ENCODE measurements at places on chromosomes 1 and 21.

DNA sequence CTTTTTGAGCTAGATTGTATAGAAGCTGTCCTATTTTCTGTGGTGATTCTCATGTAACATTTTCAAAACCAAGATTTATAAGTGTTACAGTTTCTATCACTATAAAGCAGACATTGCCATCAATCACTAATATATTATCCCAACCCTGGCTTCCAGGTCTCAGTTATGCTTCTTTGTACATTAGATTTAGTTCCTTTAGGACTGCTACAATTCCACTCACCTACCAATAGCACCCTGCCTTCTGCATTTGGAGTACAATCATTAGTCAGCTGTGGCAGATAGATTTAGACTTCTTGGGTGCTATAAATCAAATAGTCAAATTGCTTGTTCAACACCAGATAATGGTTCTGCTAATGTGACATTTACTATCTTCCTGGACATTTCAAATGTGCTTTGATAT is 281.6 kb downstream of the BRINP3 start:
- DNase-seq: no peak

- DNase-seq: peak; percentile 34
These were observed 53.9 kb downstream of the SYDE2 start for GRCh38 chr1:85146972-85147359.

- DNase-seq: no peak
These were observed 122.7 kb downstream of the VAV3 start for GRCh38 chr1:107842241-107842640.

- DNase-seq: no peak
These were observed 271.8 kb downstream of the HLX start for GRCh38 chr1:221150996-221151395.

- no peak for DNase-seq
These were observed 16.9 kb upstream of the VAMP3 start for GRCh38 chr1:7754234-7754633.

- DNase-seq: no peak
These were observed 109.1 kb downstream of the TIAM1 start for GRCh38 chr21:31234936-31235335.

- no peak for DNase-seq
These were observed 42.1 kb upstream of the NBPF3 start for GRCh38 chr1:21397813-21398188.

- DNase-seq: no peak
These were observed 34.6 kb upstream of the KANK4 start for GRCh38 chr1:62353853-62354252.

DNA sequence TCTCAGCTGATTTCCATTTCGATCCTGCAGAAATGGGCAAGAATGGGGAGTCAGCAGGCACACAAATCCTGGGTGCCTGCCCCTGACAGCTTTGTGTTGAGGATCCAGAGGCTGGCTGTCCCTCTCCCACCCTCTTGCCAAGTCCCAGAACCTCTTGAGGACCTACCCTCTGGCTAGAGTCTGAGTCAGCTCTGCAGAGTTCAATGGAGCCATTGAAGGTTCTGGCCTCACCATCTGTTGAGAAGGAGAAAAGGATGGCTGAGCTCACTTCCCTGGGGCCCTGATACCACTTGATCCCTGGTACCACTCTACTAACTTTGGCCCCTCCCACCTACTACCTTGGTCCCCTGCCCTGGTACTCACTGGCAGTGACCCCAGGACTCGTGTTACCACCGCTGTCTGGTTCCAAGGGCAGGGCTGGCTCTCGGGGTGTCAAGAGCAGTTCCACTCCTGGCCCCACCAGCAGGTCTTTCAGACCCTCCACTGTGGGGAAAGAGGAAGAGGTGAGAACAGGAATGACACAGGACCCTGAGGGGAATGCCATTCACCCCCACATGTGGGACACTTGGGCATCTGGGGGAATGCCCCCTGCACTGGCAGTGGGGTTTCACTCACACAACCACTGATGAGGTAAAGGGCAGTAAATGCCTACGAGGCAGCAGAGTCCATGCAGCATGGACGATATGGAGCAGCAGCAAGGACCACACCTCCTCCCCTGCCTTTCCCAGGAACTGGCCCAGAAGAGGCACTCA is 10.5 kb downstream of the RXFP4 start:
- no peak for DNase-seq

DNA sequence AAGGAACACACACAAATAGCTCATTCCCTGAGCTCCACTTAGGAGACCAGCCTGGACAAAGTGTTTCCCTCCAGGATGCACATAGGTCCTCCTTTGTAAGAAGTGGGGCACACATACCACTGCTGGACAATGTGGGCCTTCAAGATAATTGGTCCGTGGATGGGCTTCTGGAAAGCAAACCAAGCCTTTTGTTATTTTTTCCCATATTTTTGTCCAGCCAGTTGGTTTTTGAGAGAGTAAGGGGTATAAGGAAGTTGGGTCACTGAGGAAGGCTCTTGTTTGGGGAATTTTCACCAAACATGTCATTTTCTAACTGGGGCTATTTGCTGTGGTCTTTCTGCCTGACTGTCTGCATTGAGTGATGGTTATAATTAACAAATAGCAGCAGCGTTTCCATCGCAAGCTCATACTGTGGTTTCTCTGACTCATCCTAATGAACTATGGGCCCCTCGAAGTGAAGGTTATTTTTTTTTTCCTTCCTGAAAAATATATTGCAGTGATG is 306.3 kb upstream of the DUSP10 start:
- no peak for DNase-seq

DNA sequence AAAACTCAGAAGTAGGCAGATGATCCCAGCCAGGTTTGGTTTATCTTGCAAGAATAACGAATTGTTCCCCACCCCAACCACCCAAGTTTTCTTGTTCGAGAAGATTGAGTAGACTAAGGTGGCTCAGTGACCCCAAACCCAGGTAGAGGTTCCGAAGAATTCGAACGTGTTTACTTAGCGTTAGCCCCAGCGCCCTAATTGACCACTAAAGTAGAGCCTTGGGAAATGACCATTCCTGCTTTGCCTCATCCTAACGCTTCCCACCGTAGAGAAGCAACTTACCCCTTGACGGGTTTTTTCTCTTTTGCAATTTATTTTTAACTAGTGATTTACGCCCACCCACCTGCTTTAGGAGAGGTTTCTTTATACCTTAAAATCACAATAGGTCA is 870 bp downstream of the FBXO28 start:
- no peak for DNase-seq

GRCh38 chr1:22275167-22275566 is 132.3 kb upstream of the WNT4 start:
- no peak for DNase-seq

DNA sequence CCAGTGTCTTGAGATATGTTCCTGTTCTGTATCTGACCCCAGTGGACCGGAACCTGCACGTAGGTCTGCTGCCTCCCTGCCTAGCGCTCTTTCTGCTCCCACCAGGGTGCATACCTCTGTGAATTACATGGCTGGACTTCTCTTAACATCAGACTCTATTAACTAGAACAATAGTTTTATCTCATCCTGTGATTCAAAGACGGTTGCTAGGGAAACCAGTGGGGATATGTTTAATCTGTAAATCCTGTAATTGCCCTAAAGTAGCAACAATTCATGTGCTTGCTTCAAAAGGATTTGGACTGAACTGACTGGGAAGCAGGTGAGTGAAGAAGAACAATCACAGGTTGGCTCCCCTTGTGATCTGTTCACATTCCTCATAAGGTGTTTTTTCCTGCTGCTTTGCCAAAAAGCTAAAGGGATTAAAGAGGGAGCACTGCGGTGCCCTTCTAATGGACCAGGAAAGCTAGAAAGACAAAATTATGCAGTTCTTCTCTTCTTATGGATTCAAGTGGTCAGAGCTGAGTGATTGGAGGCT is 52.7 kb upstream of the DIRAS3 start:
- no peak for DNase-seq

DNA sequence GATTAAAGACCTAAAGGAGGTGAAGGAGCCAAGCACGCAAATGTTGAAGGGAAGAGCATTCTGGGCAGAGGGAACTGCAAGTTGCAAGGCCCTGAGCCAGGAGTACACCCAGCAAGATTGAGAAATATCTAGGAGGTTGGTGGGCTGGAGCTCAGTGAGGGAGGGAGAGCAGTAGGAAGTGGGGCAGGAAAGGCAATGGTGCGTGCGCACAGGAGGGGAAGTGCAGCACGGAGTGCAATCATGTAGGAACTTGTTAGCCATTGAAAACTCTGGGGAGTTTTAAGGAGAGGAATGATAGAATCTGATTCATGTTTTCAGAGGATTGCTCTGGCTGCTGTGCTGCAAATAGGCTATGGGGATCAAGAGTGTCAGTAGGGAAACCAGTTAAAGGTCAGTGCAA is 13.2 kb upstream of the IGSF3 start:
- DNase-seq: no peak

DNA sequence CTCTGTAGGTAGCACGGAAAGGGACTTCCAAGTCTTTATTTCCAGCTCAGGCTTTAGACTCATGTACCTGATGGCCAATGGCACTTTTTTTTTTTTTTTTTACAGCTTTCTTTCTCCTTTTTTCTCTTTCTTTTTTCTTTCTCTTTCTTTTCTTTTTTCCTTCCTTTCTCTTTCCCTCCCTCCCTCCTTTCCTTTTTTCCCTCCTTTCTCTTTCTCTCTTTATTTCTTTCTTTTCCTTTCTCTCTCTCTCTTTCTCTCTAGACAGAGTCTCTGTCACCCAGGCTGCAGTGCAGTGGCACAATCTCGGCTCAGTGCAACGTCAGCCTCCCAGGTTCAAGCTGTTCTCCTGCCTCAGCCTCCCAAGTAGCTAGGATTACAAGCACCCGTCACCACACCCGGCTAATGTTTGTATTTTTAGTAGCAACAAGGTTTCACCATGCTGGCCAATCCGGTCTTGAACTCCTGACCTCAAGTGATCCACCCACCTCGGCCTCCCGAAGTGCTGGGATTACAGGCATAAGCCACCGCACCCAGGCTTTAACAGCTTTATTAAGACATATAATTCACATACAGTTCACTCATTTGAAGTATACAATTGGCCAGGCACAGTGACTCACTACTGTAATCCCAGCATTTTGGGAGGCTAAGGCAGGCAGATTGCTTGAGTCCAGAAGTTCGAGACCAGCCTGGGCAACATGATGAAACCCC is 5.1 kb upstream of the DCAF8 start:
- DNase-seq: no peak

GRCh38 chr1:80384959-80385358 is 1378.4 kb upstream of the ADGRL4 start:
- DNase-seq: no peak

DNA sequence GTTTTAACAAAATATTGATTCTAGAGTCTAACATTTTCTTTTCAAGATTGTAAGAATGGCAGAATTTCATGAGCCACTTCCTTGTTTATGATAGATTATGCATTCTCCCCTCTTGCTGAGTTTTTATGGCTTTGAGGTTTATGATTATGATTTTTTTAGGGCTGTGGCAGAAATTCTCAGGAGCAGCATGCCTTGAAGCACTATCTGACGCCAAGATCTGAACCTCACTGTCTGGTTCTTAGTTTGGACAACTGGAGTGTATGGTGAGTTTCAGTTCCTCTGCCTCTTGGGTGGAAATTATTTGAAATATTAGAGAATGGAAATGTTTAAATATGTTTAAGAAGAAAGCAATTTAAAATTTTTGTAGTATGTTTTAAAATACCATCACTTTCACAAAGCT is 10.2 kb downstream of the USP16 start:
- no peak for DNase-seq

GRCh38 chr1:11321656-11322491 is 48.9 kb downstream of the UBIAD1 start:
- no peak for DNase-seq

DNA sequence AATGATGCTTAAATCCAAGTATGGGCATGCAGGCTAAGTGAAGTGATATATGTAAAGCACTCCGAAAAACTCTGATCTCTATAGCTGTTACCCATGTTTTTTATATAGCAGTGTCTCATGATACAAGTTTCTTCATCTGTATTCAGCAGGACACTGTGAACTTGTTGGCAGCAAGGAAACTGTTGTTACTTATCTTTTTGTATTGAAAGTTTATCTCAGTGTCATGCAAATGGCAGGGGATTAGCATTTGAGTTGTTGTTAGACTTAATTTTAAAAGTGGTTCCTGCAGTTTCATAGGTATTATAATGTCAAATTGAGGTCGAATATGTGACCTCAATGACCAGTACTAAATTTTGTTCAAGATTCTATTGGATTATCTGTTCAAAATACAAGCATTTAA is 47.9 kb downstream of the NCAM2 start:
- DNase-seq: no peak
